CD4-positive, alpha-beta T cell treated with Interleukin-15 for 1 hour (primary cell): ENCODE measurements at places on chromosomes 11 and 22.

DNA sequence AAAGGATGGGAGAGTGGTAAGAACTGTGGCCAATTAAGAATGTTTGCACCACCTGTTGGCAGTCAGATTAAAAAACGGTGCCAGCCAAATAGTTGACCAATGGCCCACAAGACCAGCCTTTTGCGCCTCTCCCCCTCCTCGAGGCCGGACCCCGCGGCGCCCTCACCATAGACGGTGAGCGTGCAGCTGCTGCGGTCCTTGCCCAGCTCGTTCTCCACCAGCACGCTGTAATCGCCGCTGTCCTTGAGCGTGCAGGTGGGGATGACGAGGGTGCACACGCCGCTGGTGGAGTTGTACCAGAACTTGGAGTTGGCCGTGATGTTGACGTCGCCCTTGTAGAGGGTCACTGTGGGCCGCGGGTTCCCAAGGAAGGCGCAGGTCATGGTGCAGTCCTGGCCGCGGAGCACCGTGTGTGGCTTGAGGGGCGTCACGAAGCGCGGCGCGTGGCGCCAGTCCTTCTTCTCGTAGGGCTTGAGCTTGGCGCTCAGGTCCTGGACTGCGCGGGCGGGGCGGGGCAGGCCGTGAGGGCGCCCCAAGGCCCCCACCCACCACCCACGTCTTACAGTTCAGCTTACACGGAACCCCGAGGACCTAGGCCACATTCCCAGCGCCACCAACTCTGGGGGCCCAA is 7.2 kb downstream of the TMEM86A start:
- DNase-seq: no peak

DNA sequence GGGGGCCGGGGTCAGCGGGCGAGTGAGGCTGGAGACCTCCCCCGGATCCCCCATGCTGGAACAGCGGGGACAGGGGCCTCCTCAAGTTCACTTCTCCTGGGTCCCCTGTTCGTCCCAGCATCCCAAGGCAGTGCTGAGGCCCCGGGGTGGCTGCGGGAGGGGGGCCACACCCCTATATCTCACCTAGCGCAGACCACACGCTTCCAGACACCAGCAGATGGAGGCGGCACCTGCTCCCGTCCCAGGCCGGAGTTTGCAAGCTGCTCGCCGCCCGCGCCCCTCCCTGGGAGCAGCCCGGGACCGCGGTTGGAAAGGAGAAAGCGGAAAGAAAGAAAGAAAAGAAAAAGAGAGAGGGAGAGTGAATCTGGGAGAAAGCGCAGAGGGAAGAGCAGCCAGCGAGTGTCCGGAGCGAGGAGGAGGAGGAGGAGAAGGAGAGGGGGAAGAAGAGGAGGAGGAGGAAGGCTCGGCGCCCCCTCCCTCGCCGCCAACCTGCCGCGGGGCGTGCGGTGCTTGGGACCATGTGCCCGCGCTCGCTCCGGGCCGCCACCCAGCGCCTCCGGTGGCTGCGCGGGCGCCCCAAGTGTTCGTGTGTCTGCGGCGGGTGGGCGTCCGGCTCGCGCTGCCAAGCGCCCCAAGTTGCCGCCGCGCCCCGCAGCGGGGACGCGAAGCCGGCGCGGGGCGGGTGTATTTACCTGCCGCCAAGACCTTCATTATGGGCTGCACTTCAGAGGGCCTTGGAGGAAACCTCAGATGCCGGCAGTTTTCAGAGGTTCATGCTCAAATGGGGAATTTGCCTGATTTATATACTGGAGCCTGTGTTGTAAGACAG is at the start of gene LIF:
Gene LIF, minus strand, starts transcription at position 775 of the 829 bp plus-strand sequence. Its CDS starts 64 bp downstream, at position 711.
- peak; percentile 45 for DNase-seq

DNA sequence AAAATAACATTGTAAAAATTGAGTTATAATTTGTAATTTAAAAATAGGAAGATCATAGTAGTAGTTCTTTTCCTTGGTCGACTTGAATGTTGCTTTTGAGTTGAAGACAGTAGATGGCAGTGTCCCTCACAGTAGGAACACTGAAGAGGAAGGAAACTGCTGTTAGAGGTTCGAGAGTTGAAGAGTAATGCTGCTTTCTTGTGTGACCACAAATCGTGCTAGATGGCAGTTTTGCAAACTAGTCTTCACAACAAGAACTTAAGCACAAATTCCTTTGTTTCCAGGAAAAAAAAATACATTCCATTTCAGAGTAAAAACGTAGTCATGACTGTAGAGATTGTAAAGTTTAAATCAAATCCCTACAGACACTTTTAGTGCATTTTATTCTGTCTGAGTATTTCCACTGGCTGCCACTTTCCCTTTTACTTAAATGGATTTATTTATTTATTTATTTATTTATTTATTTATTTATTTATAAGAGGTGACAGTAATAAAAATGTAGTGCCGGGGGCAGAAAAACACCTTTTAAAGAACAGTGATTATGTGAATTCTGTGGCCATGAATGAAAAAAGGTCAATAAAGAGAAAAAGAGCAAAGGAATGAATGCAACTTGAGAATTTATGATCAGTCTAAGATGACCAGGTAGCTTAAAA is 54.6 kb downstream of the SPECC1L start:
- DNase-seq: peak; percentile 22

DNA sequence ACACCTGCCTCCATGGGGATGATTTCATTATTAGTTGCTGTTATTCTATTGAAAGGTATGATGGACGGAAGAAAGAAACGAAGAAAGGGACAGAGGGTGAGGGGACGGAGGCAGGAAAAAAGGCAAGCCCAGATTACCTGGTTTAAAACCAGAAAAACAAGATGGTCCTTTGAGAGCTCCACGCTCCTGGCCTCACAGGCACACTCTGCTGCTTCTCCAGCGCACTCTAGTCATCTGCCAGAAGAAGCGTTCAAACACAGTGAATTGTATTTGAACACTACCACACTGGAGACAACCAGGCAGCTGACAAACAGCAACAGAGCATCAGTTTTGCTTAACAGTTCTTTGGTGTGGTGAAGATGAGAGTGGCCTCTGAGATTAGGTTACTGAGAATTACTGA is 216.9 kb downstream of the CADM1 start:
- no peak for DNase-seq

DNA sequence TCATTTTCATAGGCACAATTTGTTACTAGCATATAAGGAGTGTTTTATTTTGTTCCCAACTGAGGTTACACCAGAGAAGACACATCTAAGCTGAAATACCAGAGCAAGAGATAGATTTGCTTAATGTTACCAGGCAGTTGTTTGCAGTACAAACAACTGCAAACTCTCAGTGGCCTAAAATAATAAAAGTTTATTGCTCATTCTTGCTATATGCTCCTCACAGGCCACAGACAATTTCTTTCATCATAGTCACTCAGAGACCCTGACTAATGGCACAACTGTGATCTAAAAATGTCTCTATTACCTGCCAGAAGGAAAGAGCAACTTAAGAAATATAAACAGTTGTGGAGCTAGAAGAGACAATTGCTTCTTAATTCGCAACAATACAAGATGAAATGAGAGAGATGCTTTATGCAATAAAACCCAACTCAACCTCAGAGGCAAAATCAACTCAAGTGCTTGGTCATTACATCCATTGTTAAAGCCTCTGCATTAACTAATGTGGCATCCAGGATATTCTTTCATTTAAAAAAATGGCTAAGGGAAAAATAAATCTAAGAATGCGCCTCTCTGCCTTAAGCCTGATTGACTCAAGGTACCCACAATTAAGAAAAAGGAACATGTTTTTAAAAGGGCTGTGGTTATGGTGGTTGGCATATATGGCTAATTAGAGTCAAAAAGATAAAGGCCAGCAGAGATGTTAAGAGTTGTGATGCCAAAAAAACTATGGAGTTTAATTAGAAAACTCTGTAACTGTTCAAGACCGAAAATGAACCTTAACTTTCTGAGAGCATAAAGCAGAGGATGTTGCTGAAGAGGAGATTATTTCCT is 103.7 kb downstream of the CD44 start:
- DNase-seq: no peak

GRCh38 chr11:119316729-119317591 is at the start of gene MCAM:
TSS of gene MCAM (minus strand) at chr11:119317130. CDS start at chr11:119317101, 29 bp downstream.
- no peak for DNase-seq

- DNase-seq: peak; percentile 65
Observed at GRCh38 chr22:41915035-41915785, at the start of gene SHISA8. TSS of gene SHISA8 (minus strand) at chr22:41915074. CDS start at chr22:41914667, 407 bp downstream.

GRCh38 chr11:15651816-15652215 is 537.1 kb downstream of the INSC start:
- DNase-seq: no peak

- peak; percentile 76 for DNase-seq
Observed at GRCh38 chr22:49992921-49993648, 19.5 kb downstream of the IL17REL start.

DNA sequence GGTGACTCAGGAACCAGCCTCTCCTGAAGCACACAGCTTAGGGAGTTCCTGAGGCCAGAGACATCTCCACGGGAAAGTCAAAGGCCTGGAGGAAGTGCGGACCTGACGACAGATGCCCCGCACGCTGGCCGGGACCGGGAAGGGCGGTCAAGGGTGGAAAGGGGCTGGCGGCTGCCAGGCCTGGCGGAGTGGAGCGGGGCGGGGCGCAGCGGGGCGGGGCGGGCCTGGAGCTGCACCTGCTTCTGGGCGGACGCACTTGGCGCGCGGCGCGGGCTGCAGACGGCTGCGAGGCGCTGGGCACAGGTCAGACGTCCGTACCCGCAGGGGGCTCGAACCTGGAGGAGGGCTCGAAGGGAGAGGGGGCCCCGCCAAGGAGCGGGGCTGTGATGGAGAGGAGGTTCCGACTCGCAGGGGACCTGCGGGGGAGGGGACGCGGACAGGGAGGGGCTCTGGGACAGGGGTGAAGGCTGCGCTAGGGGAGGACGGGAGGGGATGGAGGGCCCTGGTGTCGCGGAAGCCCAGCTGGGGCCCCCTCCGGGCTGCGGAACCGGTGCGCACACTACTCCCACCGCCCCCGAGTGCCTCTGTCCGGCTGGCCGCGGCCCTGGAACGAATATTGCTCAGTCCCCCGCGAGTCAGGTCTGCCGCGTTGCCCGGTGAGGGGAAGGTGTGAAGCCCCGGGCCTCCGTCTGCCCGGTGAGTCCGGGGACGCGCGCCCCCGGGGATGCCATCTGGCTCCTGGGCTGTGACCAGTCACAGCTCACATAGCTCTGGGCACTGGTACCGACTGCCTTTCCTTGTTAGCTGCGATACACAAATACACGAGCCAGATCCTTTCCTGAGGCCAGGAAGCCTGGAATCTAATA is at the start of gene TMEM45B:
Gene TMEM45B, plus strand, starts transcription at position 253 of the 866 bp plus-strand sequence. CDS start 36,635 bp downstream, outside the sequence.
- no peak for DNase-seq

GRCh38 chr11:43989162-43989981 is 46.9 kb downstream of the C11orf96 start:
- no peak for DNase-seq

DNA sequence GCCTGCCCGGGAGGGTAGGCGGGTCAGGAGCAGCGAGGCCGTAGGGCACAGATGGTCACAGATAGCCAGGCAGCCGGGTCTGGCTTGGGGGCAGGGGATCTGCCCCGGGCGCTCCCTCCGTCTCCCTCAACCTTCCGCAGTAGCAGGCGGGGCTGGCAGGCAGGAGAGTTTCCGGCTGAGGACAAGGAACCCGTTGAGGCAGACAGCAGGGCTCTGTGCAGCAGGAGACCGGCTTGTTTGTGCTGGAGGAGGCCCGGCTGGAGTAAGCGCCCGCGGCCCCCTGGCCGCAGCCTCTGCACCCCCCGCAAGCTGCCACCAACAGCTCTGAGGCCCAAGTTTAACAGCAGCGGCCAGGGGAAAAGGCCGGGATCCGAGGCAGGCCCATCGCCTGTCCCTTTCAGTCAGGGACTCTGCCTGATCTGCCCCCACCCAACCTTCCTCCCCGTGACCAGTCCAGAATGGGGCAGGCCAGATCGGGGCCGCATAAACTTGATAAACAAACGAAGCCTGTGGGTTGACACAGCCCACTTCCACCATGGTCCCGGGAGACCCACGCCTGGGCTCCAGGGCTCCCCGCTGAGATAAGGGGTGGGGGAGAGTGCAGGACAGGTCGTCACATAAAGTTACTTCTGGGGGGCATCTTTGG is 13.6 kb downstream of the SCARF2 start:
- DNase-seq: no peak

DNA sequence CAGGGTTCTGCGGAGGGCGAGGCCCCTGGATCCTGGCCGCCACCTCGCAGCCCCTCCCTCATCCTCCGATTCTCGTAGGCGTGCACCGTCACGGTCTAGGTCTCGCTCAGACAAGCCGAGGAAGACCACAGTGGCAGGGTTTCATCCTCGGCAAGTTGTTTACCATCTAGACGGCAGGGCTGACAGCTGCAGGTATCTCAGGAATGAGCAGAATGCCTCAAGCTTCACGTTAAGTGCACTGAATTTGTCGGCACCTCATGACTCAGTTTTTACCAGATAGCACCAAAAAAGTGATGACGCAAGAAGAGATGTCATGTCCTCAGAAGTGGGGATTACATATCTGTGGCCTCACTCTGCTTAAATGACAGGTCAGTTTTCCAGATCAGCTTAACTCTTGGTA is 35.1 kb downstream of the WT1 start:
- no peak for DNase-seq

DNA sequence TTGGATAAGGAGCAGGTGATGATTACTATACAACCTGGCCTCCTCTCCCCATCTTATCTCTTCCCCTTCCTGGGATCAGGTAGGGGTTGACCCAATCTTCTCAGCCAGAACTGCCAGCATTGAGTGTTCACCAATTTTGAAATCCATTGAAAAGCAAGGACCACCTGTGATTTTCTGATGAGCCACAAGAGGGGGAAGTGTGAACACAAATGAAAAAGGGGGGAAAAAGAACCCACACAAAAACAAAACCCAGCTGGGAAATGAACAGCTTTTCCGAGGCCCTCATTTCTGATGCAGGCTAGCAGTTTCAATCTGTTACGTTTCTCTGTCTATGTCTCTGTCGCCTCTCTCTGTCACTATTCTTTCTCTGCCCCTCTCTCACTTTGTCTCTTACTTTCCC is 161.9 kb downstream of the INSC start:
- no peak for DNase-seq

- no peak for DNase-seq
Observed at GRCh38 chr11:111166598-111166997, 78.9 kb upstream of the POU2AF2 start.

DNA sequence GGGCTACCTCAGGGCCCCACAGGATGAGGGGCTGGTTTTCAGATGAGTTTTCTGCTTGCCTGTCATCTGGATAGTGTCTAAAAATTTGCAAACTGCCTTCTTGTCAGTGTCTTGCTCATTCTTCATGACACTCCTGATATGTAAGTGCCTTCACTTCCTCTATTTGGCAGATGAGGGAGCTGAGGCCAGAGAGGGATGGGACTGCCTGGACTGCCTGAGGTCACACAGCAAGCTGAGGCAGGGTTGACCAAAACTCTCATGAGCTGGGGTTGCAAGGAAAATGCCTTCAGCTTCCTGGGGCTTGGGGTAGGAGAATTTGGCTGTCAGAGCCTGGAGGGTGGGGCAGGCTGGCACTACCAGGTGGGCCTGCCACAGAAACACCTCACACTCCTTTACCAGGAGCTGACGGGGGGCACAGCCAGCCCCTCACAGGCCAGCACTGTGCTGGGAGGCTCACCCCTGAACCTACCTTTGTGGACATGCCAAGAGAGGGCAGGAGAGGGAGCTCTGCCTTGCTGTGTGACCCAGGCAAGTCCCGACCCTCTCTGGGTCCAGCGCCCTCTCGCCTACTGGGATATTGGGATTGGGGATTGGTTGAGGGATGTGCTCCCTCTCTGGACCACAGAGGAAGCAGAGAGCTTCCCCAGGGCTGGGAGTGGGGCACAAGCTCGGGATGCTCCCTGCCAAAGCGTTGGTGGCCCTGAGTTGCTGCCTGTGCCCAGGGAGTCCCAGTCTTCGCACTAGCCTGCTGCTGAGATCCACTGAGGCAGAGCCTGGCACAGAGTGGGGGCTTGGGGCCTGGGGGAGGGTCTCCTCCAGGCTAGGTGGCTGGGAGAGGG is 1.9 kb upstream of the P2RY6 start:
- DNase-seq: no peak

GRCh38 chr11:86624366-86624765 is 48.0 kb downstream of the ME3 start:
- DNase-seq: no peak

GRCh38 chr11:59822989-59823566 is 12.5 kb upstream of the MRPL16 start:
- peak; percentile 22 for DNase-seq
